ENCODE measurements at places on chromosomes 7 and 10.

- no peak for DNase-seq
Observed at GRCh38 chr7:132397070-132397469, 179.2 kb downstream of the PLXNA4 start.

- DNase-seq: no peak
Observed at GRCh38 chr10:18607503-18608378, 43.6 kb downstream of the NSUN6 start.

DNA sequence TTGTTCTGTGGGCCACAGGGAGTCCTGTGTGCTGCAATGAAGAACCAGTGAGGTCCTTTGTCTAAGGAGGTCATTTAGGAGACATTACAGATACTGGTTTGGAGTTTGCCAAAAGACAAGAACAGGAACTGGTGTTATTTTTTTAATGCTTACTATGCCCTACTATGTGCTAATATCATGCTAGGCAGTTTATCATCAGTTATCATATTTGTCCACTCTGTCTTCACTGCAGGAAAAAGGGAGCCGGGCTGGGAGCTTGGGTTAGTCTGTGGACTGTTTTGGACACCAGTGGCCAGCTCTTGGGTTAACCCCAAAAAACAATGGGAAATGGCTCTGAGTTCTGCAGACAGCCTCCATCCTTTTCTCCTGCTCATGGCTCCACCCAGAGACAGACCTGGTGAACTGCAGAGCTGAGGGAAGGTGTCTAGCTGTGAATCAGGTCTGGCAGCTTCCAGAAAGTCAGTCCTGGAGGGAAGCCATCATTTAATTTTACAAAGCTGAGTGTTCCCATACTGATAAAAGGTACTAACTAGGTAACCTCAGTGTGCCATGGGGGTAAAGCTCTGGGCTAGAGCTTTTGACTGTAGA lies 101.2 kb upstream of the ZNF746 start:
- DNase-seq: no peak

- no peak for DNase-seq
Observed at GRCh38 chr10:105150259-105150880, 509.3 kb downstream of the SORCS3 start.

- DNase-seq: no peak
Observed at GRCh38 chr10:125375210-125375609, 214.8 kb upstream of the CTBP2 start.

DNA sequence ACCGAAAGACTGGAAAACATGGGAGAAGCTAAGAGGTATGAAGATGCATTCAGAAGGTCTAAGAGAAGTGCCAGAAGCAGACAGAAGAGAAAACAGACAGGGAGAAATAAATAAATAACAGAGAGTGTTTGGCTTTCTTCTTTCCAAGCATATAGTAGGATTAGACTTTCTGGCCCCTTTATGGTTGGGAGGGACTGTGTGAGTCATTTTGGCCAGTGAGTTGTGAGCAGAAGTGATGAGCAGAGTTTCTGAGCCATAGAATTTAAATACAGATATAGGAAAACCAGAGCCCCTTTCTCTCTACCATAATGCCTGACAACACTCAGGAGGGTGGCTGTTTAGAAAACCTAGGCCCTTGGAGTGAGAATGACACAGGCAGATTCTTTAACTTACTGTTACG lies 171.0 kb downstream of the PPP1R17 start:
- no peak for DNase-seq

Data from KG1 (cell line).